ENCODE measurements at places on chromosomes 3 and 15.

DNA sequence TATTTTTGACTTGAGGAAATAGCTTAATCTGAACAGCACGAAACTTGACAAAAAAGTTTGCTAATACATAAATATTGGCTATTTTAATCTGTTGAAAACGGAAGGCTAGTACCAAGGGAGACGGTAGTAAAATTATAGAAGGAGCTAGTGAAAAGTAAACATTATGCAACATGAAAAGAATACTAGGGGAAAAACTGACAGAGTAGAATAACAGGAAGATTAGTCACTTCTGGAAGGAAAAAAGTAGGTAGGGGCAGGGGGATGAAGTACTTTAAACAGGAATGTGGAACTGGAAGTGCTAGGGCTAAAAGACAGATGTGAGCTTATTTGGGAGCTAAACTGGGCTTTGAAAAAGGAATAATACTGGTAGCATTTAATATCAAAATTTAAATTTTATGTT, 60.1 kb downstream of the MBNL1 start:
- no peak for DNase-seq

- no peak for DNase-seq
These were observed 93.3 kb downstream of the ADAMTSL3 start for GRCh38 chr15:83747050-83747717.

DNA sequence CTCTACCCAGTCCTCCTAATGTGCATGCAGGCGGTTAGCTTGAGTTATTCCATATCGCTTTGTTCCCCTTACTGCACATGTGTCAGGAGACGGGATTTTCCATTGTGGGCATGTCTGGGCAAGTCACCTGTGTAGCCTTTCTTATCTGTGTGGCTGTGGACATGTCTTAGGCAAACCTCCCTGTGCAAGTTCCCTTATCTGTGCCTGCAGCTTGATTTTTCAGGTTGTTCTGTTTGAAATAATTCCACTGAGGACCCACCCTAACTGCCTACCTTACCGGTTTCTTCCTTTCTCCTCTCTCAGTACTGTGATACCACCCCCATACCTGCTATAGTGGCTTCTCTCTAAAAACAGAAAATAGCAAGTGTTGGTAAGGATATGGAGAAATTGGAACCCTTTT, 113.6 kb downstream of the NEO1 start:
- no peak for DNase-seq

DNA sequence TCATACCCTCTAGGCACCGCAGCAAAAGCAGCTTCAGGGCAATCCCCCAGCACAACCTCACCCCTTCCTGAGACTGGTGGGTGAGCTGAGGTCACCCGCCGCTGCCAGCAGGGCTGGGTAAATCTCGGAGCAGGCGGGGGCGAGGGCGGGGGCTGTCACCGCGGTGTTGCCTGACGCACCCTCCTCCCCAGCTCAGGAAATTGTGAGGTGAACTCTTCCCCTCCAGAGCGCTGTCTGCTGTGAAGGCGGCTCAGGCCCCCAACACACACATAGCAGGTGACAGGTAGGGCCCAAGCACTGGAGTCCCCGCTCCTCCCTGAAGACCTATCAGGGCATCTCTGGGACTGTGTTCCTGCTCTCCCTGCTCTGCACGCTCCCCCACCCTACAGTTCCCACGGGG, 30.2 kb upstream of the FURIN start:
- no peak for DNase-seq

DNA sequence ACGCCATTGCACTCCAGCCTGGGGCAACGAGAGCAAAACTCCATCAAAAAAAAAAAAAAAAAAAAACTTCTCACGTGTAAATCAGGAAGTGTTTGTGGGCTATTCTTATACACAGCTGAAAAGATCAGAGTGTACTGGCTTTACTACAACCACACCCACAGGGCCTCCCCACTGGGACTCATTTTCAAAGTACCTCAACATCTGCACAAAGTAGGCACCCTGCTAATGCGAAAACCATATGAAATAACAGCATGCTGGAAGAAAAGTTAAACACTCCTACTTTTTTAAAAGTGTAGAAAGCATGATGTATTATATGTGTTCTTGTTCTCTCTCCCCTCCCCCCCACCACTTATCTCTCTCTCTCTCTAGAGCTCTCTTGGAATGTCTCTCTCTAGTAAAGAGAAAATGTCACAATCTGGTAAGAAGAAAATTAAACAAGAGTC, 11.1 kb downstream of the UACA start:
- DNase-seq, result no peak

DNA sequence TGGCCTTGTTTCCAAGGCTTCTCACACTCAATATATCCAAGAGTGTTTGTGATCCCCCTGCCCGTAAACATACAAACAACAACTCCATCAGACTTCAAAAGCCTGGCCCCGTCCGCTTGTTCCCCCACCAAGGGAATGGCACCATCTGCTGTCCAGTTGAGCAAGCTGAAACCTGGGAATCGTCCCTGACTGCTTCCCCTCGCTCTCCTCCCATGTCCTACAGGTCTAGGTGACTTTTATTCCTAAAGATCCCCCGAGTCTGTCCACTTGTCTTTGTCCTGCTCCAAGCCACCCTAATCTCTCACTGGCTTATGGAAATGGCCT, 27.9 kb upstream of the FAM174B start:
- peak; percentile 10 for DNase-seq

DNA sequence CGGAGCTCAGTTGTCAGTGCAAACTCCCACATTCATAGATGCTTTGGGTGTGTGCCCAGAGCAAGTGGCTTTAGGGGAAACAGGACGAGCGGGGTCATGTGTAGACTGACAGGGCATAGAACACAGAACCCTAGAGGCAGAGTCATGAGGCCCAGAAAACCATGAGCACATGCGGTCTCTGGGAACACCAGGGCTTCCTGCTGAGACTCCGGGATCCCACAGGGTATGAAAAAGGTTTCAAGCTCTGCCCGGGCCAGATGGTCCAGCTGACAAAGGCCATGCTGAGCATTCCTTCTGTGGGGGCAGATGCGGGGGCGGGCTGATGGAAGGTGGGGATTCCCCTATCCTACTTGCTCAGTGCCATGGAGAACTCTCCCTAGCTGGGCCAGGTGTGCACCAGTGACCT, 44.8 kb downstream of the ROPN1B start:
- DNase-seq, result peak; percentile 22

DNA sequence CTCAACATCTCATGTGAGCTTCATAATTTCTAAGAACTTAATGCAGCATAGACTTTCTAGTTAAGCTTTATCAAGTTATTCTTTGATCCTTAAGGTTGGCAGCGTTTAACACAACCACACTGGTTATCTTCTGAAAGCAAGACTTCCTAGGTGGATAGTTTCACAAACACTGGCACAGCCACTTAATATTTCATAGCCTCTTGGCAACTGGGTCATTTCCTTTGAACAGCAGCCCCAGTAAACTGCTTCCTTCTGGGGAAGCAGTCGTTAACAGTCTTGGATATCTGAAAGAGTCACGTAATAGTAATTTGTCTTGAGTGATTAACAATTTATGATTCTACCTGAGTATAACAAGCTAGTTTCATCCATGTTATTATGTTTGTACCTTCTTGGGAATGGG, 45.9 kb upstream of the ABHD10 start:
- no peak for DNase-seq

DNA sequence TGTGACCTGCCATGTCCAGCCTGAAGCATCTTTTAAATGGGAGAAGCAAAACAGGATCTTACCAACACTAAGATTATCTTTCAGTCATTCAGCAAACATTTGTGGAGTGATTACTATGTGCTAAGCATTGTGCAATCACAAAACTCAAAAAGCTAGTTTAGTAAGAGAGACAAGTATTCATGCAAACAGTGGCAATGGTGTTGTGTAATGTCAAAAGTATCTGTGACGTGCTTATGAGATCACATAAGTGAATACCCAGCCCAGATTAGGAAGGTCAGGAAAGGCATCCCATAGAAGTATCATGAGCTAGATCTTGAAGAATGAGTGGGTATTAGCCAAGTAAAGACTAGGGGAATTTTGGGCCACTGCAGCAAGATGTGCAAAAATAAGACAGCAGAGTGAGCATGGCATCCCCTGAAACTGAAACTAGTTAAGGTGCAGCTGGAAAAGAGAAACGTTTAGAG, 32.1 kb downstream of the SEC62 start:
- no peak for DNase-seq
